Stimulated activated CD4-positive, alpha-beta T cell treated with anti-CD3 and anti-CD28 coated beads, Interleukin-15, amount 100 ng/mL, for 48 hours (primary cell): ENCODE measurements at places on chromosomes 13 and 19.

GRCh38 chr13:92745258-92745657, 481.3 kb upstream of the GPC6 start:
- no peak for DNase-seq

DNA sequence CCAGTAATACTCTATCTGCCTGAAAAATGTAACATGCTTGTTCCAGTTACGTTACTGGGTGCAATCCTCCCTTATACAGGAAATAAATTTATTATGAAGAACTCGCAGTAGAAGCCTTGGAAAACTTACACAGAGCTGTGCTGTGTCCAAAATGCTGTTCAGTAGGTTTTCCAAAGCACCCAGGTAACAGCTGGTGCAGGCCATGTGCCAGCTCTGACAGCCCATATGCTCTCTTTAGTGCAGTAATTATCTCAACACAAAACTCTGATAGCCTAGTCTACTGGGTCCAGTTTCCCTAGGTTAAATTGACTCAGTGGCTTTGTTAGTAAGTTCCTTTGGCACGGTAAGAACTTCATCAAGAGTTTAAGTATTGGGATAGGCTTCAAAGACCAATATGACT, 120.7 kb upstream of the OBI1 start:
- DNase-seq = no peak

GRCh38 chr19:46898731-46899130, 37.9 kb downstream of the ARHGAP35 start:
- DNase-seq = no peak

DNA sequence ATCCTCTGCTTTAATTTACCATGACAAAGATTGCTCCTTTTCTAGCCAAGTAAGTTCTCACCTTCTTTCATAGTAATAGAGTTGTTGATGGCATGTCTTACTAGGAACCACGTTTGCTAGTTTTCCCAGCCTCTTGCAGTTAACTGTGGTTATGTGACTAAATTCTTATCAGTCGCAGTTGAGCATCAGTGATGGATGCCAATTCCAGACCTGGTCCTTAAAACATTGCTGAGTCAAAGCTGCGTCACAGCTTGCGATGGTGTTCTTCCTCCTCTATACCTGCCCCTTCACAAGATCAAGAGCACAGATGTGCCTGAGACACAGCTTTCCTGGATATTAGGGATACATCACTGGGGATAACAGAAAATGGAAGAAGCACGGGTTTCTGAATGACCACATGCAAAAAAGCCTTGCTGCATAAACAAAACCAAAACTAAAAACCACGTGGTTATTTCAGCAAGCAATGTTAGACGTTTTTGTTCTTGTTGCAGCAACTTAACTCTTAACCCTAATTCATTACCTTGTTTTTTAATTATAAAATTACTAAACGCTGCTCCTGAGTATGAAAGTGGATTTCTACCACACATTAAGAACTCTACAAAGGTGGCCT, 97.6 kb upstream of the DACH1 start:
- no peak for DNase-seq

- DNase-seq = no peak
Measured at GRCh38 chr19:55119053-55119452, 1.6 kb upstream of the PPP1R12C start.

- no peak for DNase-seq
Measured at GRCh38 chr13:88031980-88032559, 360.9 kb downstream of the SLITRK5 start.

DNA sequence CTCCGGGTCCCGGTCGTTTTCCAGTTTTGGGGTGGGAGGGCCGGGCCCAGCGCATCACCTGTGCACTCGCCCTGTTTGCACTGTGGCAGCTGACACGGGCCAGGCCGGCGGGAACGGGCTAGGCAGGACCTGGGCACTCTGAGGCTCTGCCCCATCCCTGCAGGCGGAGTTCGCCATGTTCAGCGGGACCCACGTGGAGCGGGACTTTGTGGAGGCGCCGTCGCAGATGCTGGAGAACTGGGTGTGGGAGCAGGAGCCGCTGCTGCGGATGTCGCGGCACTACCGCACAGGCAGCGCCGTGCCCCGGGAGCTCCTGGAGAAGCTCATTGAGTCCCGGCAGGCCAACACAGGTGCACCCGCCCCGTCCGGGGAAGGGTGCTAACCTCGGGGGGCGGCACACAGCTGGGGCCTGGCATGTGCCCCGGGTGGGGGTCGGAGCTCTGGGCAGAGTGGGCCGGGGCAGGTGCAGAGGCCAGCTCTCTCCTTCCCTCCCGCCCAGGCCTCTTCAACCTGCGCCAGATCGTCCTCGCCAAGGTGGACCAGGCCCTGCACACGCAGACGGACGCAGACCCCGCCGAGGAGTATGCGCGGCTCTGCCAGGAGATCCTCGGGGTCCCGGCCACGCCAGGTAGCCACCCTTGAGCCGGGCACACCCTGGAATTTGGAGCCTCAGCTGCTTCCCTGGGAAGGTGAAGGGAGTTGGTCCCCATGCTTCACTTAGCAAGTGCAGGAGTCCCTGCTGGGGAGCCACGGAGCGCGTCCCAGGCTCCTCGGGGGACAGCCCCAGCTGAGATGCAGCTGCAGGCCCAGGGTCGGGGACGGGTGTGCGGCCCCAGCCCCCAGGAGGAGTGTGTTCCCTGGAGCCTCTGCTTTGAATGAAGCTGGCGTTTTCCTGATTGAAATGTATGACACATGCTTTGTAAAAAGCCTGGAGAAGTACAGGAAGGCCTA, 9.3 kb upstream of the ZNF554 start:
- DNase-seq = no peak

DNA sequence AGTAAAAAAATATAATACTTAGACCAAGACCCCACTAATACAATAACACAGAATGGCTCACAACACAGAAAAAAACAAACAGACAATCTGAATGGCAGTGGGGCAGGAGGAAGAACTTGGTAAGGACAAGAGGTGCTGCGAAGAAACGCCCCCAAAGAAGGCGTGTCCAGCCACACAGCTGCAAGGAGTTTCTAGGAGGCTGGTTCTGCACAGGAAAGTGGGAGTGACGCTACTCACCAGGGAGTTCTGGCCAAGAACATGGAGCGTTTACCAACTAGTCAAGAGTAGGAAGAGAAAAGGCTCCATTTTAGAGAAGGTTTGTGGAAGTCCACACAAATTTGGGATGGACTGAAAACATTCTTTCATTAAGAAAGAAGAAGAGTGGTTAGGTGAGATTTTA, 95.3 kb upstream of the SLC15A1 start:
- no peak for DNase-seq

DNA sequence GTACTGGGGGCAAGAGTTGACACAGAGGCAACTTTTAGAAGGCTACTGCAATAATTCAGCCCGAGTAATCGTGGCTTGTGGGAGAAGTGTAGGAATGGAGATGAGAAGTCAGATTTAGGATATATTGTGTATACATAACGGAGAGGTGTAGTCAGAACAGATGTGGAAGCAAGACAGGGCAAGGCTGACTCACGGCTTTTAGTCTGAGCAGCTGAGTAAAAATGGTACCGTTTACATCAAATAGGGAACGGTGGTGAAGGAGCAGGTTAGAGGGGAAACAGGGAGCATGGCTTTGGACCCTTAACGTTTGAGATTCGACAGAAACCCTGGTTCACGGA, 796 bp upstream of the LSM14A start:
- peak; percentile 48 for DNase-seq

GRCh38 chr13:76596216-76596615, 290.0 kb downstream of the KCTD12 start:
- DNase-seq = no peak

DNA sequence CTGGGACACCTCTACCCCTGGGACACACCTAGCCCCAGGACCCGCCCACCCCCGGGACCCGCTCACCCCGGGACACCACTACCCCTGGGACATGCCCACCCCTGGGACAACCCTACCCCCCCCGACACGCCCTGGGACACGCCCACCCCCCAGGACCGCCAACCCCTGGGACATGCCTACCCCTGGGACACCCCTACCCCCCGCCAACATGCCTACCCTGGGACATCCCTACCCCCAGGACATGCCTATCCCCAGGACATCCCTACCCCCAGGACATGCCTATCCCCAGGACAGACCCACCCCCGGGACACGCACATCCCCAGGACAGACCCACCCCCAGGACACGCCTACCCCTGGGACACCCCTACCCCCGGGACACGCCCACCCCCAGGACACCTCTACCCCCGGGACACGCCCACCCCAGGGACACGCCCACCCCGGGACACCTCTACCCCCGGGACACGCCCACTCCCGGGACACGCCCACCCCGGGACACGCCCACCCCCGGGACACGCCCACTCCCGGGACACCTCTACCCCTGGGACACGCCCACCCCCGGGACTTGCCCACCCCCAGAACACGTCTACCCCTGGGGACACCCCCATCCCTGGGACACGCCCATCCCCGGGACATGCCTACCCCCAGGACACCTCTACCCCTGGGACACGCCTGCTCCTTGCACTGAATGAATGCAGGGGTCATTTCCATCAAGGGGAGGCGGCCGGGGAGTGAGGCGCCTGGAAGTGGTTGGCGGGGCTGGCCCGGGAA, 32.3 kb downstream of the ADPRHL1 start:
- no peak for DNase-seq

- DNase-seq = no peak
Measured at GRCh38 chr19:15779756-15780476, 7.5 kb upstream of the OR10H5 start.

DNA sequence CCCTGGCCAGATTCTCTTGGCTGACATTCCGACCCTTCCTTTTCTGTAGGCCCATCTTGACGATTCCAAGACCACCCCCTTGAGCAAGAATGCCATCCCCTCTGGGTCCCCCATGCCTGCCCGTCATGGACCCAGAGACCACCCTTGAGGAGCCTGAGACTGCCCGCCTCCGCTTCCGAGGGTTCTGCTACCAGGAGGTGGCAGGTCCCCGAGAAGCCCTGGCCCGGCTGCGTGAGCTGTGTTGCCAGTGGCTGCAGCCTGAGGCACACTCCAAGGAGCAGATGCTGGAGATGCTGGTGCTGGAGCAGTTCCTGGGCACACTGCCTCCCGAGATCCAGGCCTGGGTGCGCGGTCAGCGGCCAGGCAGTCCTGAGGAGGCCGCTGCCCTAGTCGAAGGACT, 978 bp downstream of the ZNF446 start:
- DNase-seq = no peak

- no peak for DNase-seq
Measured at GRCh38 chr19:36152019-36152351, 262 bp downstream of the COX7A1 start.
